Glutamatergic neuron (in vitro differentiated cells): ENCODE measurements at places on chromosomes 5 and 9. TPM values are rescaled to one million over a fixed set of nuclear protein-coding genes. Genes with fewer than 3 reads are reported as not detected.

PCDHGA8 gene
- total RNA-seq = 7.2 TPM

CRB2 gene
- total RNA-seq = 6.8 TPM

DNA sequence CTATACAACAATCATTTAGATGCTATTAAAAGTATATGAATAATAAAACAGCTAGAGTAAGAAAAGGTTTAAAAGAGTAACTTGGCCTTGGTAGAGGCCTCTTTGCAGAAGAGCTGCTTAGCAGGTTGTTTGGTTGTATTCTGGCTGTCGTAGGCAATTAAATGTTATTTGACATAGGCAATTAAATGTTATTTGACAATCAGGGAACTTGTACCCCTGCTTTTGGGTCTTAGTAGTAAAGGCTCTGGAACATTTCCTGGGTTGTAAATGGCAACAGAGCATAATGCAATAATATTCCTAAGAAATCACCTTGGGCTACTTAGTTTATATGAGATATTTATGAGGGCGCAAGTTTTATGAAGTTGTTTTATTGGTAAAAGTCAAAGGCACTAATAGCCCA is 84.4 kb upstream of the SLC28A3 start:
- no peak for DNase-seq
- H3K4me1 ChIP-seq = no peaks in the 10 kb centered on the region
- peaks cover 5% of the 10 kb centered on the region for H3K36me3 ChIP-seq
- no peaks in the 10 kb centered on the region for H3K27me3 ChIP-seq
- H3K27ac ChIP-seq = no peak overlapping the region
- H3K4me3 ChIP-seq = no peak overlapping the region

- peaks cover 14% of the 10 kb centered on the region for H3K4me1 ChIP-seq
- no peaks in the 10 kb centered on the region for H3K36me3 ChIP-seq
- no peak for DNase-seq
- no peak overlapping the region for H3K27ac ChIP-seq
- peaks cover 4% of the 10 kb centered on the region for H3K27me3 ChIP-seq
Measured at GRCh38 chr5:151471276-151471675, 23.9 kb downstream of the SLC36A1 start.

STK10 gene
- 84.7 TPM for total RNA-seq

GRCh38 chr5:56641635-56642260 is 173.6 kb upstream of the MAP3K1 start:
- H3K27me3 ChIP-seq = peaks cover 2% of the 10 kb centered on the region
- DNase-seq = no peak
- no peaks in the 10 kb centered on the region for H3K36me3 ChIP-seq
- H3K4me1 ChIP-seq = no peaks in the 10 kb centered on the region
- no peak overlapping the region for H3K4me3 ChIP-seq

PHF2 gene
- 22.9 TPM for total RNA-seq

DNA sequence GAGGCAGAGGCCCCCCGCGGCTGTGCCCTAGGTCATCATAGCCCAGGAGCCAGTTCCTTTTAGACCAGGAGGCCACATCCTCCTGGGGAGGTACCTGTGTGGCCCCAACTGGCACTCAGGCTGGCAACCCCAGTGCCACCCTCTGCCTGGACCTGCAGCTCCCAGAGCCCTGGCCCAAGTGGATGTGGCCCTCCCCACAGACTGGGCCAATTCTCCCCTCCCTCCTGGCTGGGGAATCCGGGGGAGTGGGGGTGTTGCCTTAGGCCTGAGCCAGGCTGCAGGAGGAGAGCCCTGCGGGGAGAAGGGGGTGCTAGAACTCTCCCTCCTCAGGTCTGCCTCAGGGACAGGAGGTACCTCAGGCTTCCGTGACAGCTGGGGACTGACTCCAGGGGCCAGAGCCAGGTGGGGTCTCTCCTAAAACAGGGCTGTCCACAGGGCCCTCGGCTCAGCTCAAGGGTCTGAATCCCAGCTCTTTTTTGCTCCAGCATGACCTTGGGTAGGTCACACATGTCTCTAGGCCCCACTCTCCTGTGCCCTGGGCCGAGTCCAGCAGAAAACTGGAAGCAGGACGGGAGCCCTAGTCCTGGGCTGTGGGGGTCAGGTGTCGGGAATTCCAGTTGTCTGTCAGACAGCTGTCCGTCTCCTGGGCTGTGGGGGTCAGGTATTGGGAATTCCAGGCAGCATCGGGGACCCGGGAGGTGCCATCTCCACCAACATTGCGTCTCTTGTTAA is 9.6 kb downstream of the DNLZ start:
- H3K27ac ChIP-seq = no peak overlapping the region
- H3K36me3 ChIP-seq = no peaks in the 10 kb centered on the region
- DNase-seq = no peak
- no peaks in the 10 kb centered on the region for H3K4me1 ChIP-seq
- no peak overlapping the region for H3K4me3 ChIP-seq
- peaks cover 5% of the 10 kb centered on the region for H3K27me3 ChIP-seq

GRCh38 chr5:5980538-5980895 is 397.8 kb downstream of the MED10 start:
- no peak for DNase-seq
- H3K4me3 ChIP-seq = no peak overlapping the region
- H3K27me3 ChIP-seq = peaks cover 7% of the 10 kb centered on the region
- H3K27ac ChIP-seq = no peak overlapping the region
- H3K4me1 ChIP-seq = peaks cover 12% of the 10 kb centered on the region
- no peaks in the 10 kb centered on the region for H3K36me3 ChIP-seq
